AG08396 (cell line): ENCODE measurements at places on chromosomes 6 and 20.

DNA sequence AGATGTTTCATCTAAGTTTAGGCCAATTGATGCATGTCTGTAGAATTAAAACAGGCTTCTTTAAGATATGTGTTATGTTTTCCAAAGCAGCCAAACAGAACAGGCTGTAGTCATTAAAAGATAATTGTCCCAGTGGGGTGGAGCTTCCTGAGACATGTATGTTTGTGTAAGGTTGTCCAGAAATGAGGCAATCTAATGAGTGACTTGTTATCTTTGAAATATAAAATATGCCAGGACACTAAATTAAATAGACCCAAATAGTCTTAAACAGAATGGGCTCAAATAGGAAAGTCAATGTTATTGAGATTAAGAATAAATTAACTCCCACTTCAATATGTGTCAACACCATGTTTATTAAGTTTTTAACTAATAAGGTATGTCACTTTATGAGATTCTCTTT lies 204.7 kb upstream of the RNF217 start:
- no peak for DNase-seq

- no peak for DNase-seq
Observed at GRCh38 chr20:61701401-61701800, 364.3 kb downstream of the TAF4 start.

GRCh38 chr6:20732896-20733295 lies 198.6 kb downstream of the CDKAL1 start:
- DNase-seq, result no peak

DNA sequence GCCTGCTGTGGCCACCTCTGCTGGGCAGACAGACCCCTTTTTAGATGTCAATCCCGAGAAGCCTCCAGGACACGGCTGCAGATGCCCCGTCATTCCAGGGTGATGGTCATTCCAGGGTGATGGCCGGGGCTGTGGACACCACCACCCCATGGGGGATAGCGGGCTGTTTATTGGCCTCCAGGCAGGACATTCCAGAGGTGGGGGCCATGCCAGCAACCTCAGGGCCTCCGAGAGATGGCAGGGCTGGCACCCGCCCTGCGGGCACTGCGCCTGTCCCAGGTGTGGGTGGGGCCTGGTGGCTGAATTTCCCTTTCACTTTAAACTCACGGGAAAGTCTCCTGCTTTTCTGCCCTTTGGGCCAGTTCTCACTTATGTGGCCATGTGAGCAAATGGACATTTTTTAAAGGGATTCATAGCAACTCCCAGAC lies 14.5 kb downstream of the COL9A3 start:
- no peak for DNase-seq

DNA sequence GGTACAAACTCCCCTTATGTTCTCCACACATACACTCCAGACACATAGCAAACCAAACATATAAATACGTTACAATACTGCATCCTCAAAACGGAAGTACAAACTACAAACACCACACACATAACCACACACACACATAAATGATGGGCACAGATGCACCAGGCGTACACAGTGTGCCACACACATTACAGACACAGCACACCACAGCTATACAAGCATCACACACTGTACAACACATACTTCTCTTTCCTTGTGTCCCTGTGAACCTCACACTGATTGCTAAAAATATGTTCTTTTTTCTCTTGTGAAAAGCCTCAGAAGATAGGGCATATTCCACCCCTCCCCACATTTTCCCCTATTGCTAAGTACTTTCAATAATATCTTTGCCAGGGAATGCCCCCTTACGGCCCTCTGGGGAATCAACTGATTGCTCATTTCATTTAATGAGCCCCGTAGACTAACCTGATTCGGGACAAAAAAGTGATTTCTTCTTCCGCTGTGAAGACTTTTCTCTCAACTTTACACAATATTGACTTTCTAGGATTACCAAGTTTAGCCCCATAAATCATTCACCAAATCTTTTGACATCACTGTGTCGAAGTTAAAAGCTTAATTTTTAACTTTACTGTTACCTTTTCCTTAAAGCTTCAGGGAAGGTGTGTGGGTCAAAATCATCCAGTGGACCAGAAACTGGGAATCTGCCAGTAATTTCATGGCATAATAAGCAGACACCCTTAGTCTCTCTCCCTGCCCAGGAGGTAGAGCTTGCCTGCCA lies at the start of gene SLC17A1:
SLC17A1 (minus strand) TSS at position 521 of the 775 bp plus-strand sequence. CDS start 1,495 bp downstream, outside the sequence.
- no peak for DNase-seq

DNA sequence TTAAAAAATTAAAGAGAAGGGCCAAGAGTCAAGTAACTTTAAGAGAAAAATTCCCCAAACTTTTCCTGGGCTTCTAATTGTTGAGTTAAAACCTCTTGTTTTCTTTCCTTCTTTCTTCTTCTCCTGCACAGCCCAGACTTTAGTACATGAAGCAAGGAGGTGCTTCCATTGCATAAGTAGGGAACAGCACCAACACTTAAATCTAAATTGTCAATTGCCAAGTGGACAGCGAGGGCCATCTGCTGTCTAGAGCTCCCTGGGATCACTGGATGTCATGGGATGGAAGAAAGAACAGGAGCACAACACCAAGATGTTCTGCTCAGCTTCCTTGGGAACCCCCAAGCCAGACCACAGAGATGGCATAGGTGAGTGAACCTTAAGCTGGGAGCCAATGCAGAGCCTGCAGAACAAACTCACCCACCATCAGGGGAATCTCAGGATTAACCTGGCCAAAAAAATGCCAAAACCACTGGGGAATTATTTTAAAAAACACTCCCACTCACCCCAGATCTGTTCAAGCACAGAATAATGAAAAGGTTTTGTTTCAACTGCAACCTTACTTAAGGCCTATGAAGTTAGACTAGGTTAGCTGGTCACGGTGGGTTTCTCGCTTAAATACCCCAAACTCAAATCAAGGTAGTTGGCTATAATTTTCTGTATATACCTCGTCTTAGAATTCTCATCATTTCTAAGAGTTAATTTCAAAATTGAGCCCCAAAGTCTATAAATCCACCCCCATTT lies 67.8 kb downstream of the TNFRSF21 start:
- DNase-seq, result no peak

DNA sequence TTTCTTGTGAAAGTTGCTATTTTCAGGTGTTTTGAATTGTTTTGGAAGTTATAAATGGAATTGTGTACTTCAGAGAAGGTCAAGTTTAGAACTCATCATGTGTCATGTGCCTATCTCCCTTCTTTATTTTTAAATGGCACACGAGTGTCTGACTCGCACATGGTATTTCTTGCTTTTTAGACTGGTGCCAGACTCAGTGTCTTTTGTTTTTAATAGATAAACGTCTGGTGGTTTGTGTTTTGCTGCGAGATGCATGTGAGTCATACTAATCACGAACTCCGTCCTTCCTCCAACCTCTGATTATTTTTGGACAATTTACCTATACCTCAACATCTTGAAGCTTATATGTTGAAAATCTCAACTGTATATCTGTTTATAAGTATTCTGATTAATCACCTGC lies 292.1 kb downstream of the CDKAL1 start:
- peak; percentile 29 for DNase-seq

GRCh38 chr6:93369586-93370134 lies 49.7 kb downstream of the EPHA7 start:
- DNase-seq, result no peak

- no peak for DNase-seq
Observed at GRCh38 chr20:45449528-45449927, 20.0 kb upstream of the WFDC2 start.

DNA sequence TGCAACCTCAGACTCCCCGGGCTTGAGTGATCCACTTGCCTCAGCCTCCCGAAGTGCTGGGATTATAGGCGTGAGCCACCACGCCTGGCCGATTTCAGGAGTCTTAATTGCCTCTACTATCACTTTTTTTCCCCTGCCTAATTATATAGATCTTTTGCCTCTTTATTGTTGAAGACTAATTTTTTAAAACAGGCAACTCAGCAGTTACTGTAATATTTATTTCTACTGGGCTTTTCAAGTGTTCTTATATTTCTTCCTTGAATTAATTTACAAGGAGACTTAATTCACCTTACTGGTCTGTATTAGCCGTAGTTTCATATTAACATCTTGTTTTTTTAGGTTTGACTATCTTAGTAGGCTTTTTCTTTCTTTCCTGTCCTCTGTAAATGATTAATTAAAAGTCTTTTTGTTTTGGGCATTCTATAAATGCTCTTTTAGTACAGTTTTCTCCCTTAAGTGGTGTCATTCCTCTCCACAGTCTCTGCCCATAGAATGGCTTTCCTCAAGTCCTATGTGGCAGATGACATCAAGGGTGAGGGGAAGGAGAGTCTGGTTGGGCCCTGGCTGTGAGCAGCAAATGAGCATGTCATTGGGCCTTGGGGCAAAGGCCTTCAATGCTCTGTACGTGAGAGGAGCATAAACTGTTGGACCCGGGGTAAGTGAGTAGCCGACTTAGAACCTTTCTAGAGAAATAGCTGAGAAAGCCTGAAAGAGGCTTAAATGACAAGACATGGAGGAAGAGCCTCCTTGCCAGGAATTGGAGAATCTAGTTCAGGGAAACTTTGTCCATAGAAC lies 36.0 kb downstream of the ANKS1A start:
- DNase-seq, result no peak

DNA sequence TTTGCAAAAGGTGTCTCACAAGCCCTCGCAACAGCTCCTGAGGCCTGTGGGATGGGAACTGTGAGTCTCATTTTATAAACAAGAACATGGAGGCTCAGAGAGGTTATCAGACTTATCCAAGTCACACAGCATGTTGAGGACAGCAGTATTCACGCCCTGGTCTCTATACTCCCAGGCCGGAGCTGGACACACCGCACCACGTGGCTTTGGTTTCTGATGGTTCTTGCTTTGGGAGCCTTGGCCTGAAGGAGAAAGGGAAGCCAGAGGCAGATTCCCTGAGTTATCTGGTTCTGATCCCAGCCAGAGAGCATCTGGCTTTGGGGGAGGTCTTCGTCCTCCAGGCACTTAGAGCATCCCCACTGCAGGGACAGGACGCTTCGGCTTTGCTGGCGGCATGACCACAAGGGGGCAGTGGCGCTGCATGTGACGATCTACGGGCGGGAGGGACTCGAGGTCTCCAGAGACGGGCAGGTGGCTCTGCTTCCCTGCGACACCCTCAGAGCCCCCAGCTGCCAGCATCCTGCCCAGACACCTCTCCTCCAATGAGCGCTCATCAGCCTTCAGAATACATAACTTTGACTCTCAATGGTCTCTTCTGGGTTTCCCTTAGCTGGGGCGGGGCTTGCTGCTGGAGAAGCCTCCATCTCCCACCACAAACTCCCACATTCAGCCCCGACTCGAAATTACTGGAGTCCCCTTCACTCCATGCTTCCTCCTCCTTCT lies 51.4 kb upstream of the SAYSD1 start:
- DNase-seq, result peak; percentile 78

- DNase-seq, result no peak
Observed at GRCh38 chr6:87661016-87661415, 41.0 kb downstream of the AKIRIN2 start.

- DNase-seq, result peak; percentile 73
Observed at GRCh38 chr20:37992802-37993409, 40.4 kb downstream of the TTI1 start.

GRCh38 chr6:45626087-45626891 lies 248.6 kb upstream of the SUPT3H start:
- peak; percentile 44 for DNase-seq

DNA sequence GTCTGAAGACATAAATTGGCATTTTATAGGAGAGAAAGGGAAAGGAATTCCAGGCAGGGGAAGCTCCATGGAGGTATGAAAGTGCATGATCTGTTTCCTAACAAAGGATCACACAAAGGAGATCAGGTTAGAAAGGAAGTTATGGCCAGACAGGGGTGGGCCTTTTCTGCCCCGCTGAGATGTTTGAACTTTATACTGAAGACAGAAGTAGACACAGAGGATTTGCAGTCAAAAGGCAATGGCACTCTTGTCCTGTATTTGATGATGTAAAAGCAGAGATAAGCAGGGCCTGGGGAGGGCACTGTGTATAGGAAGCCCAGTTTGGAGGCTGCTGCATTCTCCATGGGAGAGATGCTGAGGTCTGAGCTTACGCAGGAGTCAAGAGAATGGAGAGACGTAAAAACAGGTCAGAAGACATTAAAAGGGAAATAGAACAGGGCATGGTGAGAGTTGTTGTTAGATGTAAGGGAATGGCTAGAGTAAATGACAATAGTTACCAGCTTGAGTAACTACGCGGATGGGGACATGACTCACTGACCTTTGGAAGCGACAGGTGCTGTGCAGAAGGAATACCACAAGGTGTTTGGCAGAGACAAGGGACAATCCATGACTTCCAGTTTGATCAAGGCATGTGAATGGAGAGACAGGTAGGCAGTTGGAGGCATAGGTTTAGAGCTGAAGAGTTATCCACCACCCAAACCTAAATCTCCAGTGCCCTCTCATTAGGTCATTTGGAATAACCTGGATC lies 190.6 kb upstream of the SASH1 start:
- DNase-seq, result no peak

DNA sequence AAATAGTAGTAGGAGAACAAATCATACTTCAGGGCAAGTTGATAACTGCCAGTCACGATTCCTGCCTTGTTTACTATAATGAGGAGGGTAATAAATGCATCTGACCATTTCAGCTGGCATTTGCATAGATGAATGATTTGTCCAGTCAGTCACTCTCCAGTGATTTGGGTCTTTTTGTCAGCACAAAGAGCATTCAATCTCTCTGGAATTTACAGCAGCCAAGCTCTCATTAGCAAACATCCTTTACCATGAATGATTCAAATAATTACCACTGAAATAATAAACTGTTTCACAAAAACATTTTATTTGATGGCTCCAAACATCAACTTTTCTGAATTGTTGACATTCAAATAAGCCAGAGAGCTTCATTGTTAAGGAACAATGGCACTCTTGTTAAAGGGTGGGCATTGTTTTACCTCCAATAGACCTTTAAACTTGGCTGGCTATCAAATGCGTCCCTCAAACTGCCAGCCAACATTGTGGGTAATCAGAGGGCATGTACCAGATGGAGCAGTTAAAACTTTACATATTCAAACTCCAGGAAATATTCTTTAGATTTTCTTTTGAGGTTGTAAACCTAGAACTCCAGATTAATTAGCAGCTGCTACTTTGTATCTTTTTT lies 30.0 kb upstream of the FBXL4 start:
- no peak for DNase-seq

DNA sequence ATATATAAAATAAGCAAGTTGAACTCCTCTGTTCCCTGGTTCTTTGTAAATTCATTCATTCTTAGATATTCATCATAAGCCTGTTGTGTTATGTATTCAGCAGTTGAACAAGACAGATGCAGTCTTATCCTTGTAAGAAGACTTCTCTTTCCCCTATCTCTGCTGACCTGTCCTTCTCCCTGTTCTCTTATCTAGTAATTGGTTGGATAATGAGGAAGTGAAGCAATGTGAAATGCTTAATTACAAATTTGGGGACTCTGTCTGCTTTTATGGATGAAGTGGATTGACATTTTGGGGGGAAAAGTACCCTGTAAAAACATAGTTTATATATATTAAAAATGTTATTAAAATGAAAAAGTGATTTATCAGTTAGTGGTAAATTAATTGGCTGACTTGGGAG lies 37.0 kb downstream of the CDKAL1 start:
- DNase-seq, result no peak

DNA sequence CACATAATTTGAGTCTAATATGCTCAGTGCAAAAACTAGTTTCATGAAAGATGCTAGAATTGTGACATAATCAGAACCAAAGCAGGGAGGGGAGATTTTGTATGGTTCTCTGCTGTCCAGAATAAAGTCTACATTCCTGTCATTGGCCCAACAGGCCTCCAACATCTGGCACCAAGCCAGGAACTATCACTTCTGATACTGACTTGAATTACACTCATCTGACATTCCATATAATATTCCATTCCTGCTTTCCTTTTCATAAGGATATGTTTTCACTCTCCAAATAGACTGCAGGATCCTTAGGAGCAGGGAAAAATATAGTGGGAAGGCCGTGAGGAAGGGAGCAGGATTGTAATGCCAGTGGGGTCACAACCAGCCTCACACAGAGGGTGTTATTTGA lies 84.6 kb upstream of the BTN3A2 start:
- DNase-seq, result no peak

GRCh38 chr6:32637219-32637880 lies at the start of gene HLA-DQA1:
HLA-DQA1 (plus strand) TSS chr6:32637406; CDS start chr6:32637459, 53 bp downstream.
- no peak for DNase-seq
